IPS DF 6.9 (cell line): ENCODE measurements at places on chromosomes 4 and X.

DNA sequence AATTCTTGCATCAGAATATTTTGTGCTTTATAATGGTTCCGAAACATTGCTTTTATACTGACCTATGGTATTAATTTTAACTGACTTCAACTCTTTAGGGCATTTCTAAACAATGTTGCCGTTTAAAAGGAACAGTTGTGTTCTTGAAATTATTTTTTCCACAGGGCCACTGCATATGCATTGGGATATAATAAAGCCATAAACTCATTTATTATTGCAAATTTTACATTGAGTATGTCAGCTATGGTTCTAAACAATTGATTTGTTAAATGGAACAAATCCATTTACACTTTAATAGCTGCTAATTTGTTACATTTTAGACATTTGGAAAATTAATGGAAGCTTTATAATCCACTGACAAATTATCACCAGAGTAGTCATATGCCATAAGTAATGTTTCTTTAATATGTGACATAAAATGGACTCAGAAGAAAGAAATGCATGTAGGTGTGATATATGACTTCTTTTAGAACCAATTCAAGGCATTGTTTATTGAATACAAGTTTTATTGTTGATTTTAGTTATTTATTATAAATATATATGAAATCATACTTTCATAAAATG lies 553.3 kb downstream of the TLL1 start:
- no peak overlapping the region for H3K27ac ChIP-seq
- no peak for DNase-seq
- H3K36me3 ChIP-seq = no peaks in the 10 kb centered on the region
- no peak overlapping the region for H3K4me3 ChIP-seq
- no peaks in the 10 kb centered on the region for H3K27me3 ChIP-seq

DNA sequence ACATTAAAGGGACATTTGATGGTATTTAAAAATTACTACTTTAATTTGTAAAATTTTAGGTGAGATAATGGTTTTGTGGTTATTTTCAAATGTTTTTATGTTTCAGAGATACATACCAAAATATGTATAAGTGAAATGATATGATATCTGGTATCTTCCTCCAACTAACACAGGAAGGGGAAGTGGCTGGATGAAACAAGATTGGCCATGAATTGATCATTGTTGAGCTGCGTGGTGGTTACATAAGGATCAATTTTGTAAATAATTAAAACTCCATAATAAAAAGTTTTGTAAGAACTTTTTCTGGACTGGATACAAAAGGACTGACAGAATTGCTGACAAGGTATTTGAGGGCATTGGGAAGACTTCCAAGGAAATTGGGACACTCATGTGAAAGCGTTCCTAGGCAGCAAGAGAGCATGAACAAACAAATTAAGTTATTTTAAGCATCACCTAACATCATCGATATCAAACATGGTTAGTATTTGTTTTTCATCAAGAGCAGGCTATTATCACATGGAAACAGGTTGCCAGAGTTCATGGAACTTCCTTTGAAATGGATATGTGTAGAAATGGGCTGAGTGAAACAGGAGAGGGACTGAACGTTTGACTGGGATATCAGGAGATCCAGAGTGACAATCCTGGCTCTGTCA lies 4.4 kb upstream of the PGM2 start:
- H3K27me3 ChIP-seq = no peaks in the 10 kb centered on the region
- no peak overlapping the region for H3K27ac ChIP-seq
- H3K36me3 ChIP-seq = no peaks in the 10 kb centered on the region

- no peak for DNase-seq
- H3K4me1 ChIP-seq = no peaks in the 10 kb centered on the region
- no peak overlapping the region for H3K27ac ChIP-seq
- no peaks in the 10 kb centered on the region for H3K27me3 ChIP-seq
These were observed 152.0 kb upstream of the USP9X start for GRCh38 chrX:40933132-40933705.

- no peaks in the 10 kb centered on the region for H3K36me3 ChIP-seq
- H3K27me3 ChIP-seq = no peaks in the 10 kb centered on the region
- DNase-seq = no peak
- H3K4me1 ChIP-seq = no peaks in the 10 kb centered on the region
- H3K27ac ChIP-seq = no peak overlapping the region
- H3K4me3 ChIP-seq = no peak overlapping the region
These were observed 31.0 kb upstream of the TLR3 start for GRCh38 chr4:186037692-186038658.

DNA sequence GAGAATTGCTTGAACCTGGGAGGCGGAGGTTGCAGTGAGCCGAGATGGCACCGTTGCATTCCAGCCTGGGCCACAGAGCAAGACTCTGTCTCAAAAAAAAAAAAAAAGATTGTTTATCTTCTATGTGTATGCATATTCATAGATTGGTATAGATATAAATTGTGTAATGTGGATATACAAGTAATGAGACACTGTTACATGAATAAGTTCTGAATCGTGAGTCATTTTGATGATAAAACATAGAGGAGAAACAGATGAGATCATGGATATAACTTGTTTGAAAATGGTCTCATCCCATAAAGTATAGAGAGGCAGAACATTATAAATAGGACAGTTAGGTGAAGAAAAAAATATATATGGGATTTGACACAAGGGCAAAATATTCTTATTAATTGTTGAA lies 628.0 kb downstream of the IL1RAPL1 start:
- H3K27me3 ChIP-seq = no peaks in the 10 kb centered on the region; the same call in 1 of the 2 replicates
- no peaks in the 10 kb centered on the region for H3K4me1 ChIP-seq
- no peak for DNase-seq
- no peaks in the 10 kb centered on the region for H3K36me3 ChIP-seq
- H3K27ac ChIP-seq = no peak overlapping the region
- H3K4me3 ChIP-seq = no peak overlapping the region

DNA sequence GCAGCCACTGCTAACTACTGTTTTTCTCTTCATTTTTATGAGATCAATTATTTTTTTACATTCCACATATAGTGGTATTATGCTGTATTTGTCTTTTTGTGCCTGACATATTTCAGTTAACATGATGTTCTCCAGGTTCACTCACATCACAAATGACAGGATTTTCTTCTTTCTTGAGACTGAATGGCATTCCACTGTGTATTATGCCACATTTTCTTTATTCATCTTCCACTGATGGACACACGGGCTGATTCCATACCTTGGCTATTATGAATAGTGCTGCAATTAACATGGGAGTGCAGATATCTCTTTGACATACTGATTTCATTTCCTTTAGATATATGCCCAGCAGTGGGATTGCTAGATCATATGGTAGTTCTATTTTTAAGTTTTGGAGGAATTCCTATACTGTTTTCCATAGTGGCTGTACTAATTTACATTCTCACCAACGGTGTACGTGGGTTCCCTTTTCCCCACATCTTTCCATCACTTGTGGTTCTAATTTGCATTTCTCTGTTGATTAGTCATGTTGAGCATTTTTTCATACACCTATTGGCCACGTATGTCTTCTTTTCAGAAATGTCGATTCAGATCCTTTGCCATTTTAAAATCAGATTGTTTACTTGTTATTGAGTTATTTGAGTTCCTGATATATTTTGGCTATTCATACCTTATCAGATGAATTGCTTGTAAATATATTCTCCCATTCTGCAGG lies 14.9 kb upstream of the ZCCHC4 start:
- H3K36me3 ChIP-seq = no peaks in the 10 kb centered on the region
- no peak for DNase-seq
- H3K4me1 ChIP-seq = no peaks in the 10 kb centered on the region
- H3K27ac ChIP-seq = no peak overlapping the region
- no peak overlapping the region for H3K4me3 ChIP-seq

- H3K36me3 ChIP-seq = no peaks in the 10 kb centered on the region
- no peak overlapping the region for H3K4me3 ChIP-seq
- no peaks in the 10 kb centered on the region for H3K27me3 ChIP-seq
- H3K4me1 ChIP-seq = peaks cover 2% of the 10 kb centered on the region; the same call in 1 of the 2 replicates
- DNase-seq = no peak
These were observed 126.4 kb upstream of the GATB start for GRCh38 chr4:151887031-151887815.

DNA sequence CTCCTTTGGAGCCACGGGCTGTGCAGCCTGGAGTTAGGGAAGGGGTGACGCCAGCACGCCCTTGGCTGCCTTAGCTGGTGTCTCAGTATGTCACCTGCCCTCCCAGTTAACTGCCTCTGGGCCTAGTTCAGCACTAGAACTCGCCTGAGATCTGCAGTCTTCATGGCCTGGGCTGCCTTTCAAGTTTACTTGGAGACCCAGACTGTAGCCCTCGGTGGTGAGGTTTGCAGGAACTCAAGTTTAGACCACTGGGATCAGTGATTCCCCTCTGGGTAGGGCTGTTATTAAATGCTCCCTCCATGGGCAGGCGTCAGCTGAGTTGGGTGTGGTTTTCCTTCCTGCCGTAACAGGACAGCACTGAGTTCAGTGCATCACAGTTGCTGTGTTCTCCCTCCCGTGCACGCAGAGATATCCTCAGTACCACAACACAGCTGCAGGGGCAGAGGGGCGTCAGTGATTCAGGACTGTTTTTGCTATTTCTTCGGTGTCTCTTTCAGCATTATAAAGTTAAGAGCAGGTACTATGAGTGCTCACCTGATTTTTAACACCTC lies 30.5 kb downstream of the PLAC8 start:
- H3K36me3 ChIP-seq = no peaks in the 10 kb centered on the region
- no peak overlapping the region for H3K27ac ChIP-seq
- H3K27me3 ChIP-seq = no peaks in the 10 kb centered on the region
- no peaks in the 10 kb centered on the region; the same call in 1 of the 2 replicates for H3K4me1 ChIP-seq

GRCh38 chrX:150587585-150588503 lies 19.4 kb downstream of the MTM1 start:
- no peak for DNase-seq
- no peak overlapping the region for H3K4me3 ChIP-seq
- no peaks in the 10 kb centered on the region for H3K4me1 ChIP-seq
- no peak overlapping the region for H3K27ac ChIP-seq
- H3K36me3 ChIP-seq = no peaks in the 10 kb centered on the region

DNA sequence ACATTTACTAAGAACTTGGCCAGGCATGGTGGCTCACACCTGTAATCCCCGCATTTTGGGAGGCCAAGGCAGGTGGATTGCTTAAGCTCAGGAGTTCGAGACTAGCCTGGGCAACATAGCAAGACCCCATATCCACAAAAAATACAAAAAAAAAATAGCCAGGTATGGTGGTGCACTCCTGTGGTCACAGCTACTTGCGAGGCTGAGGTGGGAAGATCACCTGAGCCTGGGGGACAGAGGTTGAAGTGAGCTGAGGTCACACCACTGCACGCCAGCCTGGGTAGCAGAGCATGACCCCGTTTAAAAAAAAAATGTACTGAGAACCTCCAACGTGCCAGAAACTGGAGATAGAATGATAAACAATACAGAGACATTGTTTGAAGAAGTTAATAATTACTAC lies 8.0 kb downstream of the OPRPN start:
- H3K36me3 ChIP-seq = no peaks in the 10 kb centered on the region
- H3K27me3 ChIP-seq = no peaks in the 10 kb centered on the region
- H3K4me3 ChIP-seq = no peak overlapping the region
- no peak overlapping the region for H3K27ac ChIP-seq

DNA sequence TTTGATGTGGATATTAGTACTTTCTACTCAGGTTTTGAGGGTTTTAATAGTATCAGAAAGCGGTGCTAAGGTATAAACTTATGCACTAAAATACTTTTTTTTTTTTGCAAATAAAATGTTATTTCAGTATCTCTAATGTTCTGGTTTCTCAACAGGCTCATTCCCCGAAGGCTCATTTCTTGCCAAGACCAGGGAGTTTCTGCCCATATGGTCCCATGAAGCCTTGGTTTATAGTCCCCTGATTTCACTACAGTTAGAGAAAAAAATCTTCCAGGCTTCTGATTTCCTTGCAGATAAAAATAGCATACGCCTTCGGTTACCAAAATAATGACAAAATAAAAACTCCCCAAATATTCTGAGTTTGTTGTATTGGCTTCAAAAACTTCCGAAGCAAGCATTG lies 814.2 kb upstream of the PABPC4L start:
- no peaks in the 10 kb centered on the region for H3K4me1 ChIP-seq
- no peak for DNase-seq
- no peaks in the 10 kb centered on the region for H3K27me3 ChIP-seq
- no peaks in the 10 kb centered on the region for H3K36me3 ChIP-seq
- no peak overlapping the region for H3K4me3 ChIP-seq
- H3K27ac ChIP-seq = no peak overlapping the region

GRCh38 chr4:145044341-145044740 lies 53.7 kb downstream of the ANAPC10 start:
- no peak for DNase-seq
- H3K4me3 ChIP-seq = no peak overlapping the region
- no peaks in the 10 kb centered on the region for H3K27me3 ChIP-seq
- H3K36me3 ChIP-seq = no peaks in the 10 kb centered on the region

- no peak overlapping the region for H3K4me3 ChIP-seq
- no peak for DNase-seq
- H3K36me3 ChIP-seq = peaks cover 6% of the 10 kb centered on the region
- H3K4me1 ChIP-seq = no peaks in the 10 kb centered on the region; the same call in 1 of the 2 replicates
- no peak overlapping the region for H3K27ac ChIP-seq
These were observed 33.1 kb downstream of the GAK start for GRCh38 chr4:898869-899555.

- no peaks in the 10 kb centered on the region for H3K27me3 ChIP-seq
These were observed 226.1 kb downstream of the COX18 start for GRCh38 chr4:72843466-72843865.

- no peaks in the 10 kb centered on the region for H3K36me3 ChIP-seq
- H3K27ac ChIP-seq = no peak overlapping the region
- H3K4me1 ChIP-seq = no peaks in the 10 kb centered on the region
- DNase-seq = no peak
- no peak overlapping the region for H3K4me3 ChIP-seq
These were observed 29.2 kb downstream of the EFHC2 start for GRCh38 chrX:44314259-44314734.

GRCh38 chr4:84568496-84568895 lies 14.4 kb upstream of the CDS1 start:
- no peaks in the 10 kb centered on the region for H3K36me3 ChIP-seq
- no peaks in the 10 kb centered on the region for H3K27me3 ChIP-seq
- H3K4me1 ChIP-seq = peaks cover 5% of the 10 kb centered on the region
- DNase-seq = no peak
- H3K27ac ChIP-seq = no peak overlapping the region
- H3K4me3 ChIP-seq = no peak overlapping the region

- no peaks in the 10 kb centered on the region for H3K27me3 ChIP-seq
- H3K4me1 ChIP-seq = no peaks in the 10 kb centered on the region
- no peak overlapping the region for H3K4me3 ChIP-seq
- DNase-seq = no peak
- H3K27ac ChIP-seq = no peak overlapping the region
These were observed 132.8 kb downstream of the MGST2 start for GRCh38 chr4:139798456-139798855.

DNA sequence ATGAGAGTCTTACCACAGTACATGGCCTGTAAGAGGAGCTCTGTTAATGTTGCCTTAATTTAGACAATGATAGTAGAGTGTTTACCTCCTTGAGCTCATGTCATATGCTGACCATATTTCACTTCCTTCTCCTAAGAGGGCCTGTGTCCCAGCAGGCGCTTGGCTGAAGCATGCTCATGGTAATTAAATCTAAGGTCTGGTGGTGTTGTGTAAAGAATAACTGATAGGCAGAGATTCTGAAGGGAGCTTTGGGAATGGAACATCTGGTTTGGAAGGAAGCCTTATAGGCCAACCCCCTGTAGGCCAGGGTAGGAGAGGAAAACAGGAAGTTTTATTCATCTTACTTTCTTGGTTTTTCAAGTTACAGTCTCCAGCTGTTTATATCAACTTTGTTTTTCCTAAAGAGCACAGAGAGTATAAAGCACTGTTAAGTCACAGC lies 300.2 kb downstream of the USP46 start:
- H3K4me1 ChIP-seq = no peaks in the 10 kb centered on the region
- no peak overlapping the region for H3K4me3 ChIP-seq
- no peak overlapping the region for H3K27ac ChIP-seq
- no peaks in the 10 kb centered on the region for H3K27me3 ChIP-seq
- no peaks in the 10 kb centered on the region for H3K36me3 ChIP-seq

GRCh38 chrX:77749695-77750094 lies 36.3 kb downstream of the ATRX start:
- no peaks in the 10 kb centered on the region for H3K4me1 ChIP-seq
- DNase-seq = no peak
- H3K27me3 ChIP-seq = no peaks in the 10 kb centered on the region
- H3K4me3 ChIP-seq = no peak overlapping the region
